ENCODE measurements at places on chromosomes 7 and 10.

DNA sequence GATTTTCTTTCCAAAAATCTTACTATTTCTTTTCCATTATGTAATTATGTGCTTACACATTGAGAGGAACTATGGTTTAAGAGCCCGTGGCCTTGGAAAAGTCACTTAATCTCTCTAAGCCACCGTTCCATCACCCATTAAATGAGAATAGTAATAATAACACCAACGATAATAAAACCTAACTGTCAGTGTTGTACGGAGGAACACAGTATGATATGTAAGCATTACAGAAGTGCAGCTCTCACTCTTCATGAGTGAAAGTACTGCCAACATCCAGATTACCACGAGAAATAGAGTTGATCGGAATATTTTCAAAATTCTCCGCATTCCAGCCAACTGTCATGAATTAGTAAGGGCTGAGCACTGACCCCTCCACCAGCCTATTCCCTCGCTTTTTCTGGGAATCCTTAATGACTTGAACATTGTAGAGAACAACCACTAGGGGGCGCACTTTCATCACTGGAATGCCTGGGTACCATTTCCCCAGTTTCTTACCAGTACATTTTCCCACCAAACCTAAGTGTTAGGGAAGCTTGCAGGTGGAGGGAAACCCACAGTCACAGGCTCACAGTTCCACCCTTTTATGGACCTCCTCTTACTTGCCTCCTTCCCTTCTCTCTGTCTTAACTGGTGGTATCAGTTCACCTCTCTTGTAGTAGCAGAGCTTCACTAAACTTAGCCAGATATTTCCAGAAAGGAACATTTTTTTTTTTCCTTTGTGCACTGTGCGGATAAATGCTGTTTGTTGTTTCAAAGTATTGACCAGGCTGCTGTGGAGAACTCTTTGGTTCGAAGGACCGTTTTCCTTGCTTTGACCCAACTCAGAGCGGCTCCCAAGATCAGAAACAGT, 27.8 kb downstream of the NKX2-3 start:
- DNase-seq = peak; percentile 33

GRCh38 chr7:54839575-54840213, 80.7 kb upstream of the SEC61G start:
- no peak for DNase-seq

DNA sequence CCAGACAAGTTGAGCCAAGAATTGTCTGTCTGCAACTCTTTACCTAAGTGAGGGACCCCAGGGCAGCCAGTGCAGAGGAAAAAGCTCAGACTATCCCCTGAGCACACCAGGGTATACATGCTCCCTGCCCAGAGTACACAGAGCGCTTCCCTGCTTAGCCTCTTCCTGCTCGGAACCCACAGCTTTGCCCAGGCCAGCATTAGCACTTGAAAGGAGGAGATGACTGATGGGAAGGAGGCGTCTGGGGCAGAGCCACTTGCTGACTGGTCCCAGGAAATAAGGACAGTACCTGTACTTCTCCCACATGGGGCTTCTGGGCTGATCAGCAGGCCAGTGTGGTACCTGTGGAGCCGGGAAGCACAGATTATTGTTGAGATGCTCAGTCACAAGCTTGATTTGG, 48.4 kb upstream of the TRIM8 start:
- DNase-seq = no peak

DNA sequence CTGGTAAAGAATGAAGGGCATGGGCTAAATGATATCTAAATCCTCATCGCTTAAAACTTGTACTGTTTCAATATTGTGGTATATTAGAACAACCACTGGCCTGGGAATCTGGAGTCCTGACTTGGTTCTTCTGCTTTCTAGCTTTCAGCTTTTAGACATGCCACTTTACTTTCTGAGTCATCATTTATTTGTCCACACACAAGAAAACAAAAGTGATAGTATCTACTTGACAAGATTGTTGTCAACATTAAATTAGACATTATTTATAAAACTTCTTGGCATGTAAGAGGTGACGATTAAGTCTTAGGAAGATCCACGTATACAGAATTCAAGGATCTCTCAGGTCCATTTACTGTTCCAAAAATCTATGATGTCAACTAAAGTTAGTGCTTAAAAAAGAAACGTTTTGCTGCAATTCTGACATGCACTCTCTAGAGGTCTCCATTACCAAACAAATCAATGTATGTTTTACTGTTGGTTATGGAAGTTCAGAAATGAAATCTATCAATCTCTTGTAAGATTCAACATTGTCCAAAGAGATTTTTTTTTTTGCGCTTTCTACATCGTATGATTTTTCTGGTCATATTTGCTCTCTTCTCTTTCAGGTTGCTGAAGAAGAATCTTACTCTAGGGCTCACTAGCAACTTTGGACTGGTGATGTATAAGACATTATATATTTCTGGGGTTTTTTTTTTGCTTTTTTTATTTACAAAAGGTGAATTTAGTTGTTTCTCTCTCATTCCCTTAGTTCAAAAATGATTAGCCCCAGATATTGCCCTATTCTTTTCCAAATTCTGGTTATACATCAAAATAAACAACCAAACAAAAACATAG, 53.6 kb upstream of the DYNC1I1 start:
- no peak for DNase-seq

DNA sequence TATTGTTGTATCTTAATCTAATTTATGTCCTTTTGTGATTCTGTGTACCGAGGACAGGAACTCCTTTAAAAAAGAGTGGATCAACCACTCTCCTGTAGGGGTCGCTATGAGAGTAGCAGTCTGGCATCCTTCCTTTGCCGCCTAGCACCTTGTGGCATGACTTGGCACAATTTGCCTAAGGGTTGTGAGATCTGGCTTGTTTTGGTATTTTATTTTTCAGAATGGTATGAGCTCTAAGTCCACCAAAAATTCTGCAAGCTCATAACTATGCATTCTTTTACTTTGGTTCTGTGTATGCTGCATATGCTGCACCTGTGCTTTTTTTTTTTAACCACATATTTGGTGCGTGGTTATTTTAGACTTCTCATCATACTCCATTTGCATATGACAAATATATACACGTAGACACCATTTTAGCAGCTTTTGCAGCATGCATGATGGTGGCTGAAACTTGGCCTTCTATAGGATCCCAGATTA, 112.8 kb downstream of the CDK14 start:
- no peak for DNase-seq

DNA sequence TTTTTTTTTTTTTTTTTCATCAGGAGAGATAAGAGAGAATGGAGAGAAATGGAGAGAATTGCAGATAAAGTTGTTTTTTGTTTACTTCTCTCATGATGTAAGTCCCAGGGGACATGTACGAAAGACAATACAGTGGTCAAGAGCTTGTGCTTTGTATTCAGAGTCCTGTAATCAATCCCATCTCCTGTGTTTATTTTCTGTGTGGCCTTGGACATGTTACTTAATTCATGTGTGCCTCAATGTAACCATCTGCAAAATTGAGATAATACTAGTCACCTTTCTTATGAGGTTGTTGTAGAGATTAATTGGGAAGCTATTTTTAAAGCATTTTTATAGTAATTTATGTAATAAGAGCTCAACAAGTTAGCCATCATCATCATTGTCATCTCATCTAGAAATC, 117.5 kb downstream of the CDK14 start:
- no peak for DNase-seq

DNA sequence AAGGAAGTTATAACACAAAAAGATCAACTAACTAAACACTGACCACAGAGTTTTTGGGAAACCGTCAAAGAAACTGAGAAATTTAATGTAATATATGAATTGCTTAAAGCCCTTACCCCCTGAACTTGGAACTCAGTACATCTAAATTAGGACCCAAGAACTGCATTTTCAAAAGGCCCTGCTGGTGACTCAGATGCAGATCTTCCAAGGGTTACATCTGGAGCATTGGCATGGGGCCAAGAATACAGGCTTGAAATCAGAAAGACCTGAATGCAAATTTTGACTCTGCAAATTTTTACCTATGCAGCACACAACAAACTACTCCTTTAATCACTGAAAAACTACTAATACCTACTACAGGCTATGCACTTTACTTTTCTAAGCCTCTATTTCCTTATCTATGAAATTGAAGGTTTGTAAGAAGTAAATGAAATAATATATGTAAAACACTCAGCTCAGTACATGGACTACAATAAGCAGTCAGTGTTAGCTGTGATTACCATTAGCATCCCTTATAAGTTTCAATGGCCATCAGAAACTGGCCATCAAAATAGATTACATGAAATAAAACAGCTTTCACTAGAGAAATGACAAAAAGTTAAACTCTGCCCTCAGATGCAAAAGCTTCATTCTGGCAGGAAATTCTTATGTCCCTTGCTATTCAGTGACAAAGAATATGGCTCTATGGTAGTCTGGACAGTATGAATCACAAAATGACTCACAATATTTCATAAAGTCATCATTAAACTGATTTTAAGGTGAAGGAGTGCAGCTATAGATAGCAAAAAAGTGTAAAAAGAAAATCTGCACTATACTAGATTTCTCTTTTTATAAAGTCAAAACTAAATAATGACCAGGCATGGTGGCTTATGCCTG, 43.6 kb downstream of the NSUN6 start:
- DNase-seq = no peak

DNA sequence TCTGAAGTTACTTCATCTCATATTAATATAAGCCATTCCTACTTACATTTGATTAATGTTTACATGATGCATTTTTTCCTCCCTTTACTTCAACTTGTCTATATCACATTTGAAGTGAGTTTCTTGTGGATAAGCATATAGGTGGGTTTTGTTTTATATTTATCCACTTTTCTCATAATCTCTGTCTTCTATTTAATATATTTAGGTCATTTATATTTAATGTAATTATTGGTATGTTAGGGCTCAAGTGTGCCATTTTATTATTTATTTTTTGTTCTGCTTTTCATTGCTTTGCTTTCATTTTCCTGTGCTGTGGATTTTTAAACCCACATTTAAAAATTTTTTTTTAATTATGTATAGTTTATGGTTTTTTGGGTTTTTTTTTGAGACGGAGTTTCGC, 54.8 kb downstream of the OGDH start:
- no peak for DNase-seq

GRCh38 chr7:148114804-148115203, 475.8 kb upstream of the C7orf33 start:
- no peak for DNase-seq

DNA sequence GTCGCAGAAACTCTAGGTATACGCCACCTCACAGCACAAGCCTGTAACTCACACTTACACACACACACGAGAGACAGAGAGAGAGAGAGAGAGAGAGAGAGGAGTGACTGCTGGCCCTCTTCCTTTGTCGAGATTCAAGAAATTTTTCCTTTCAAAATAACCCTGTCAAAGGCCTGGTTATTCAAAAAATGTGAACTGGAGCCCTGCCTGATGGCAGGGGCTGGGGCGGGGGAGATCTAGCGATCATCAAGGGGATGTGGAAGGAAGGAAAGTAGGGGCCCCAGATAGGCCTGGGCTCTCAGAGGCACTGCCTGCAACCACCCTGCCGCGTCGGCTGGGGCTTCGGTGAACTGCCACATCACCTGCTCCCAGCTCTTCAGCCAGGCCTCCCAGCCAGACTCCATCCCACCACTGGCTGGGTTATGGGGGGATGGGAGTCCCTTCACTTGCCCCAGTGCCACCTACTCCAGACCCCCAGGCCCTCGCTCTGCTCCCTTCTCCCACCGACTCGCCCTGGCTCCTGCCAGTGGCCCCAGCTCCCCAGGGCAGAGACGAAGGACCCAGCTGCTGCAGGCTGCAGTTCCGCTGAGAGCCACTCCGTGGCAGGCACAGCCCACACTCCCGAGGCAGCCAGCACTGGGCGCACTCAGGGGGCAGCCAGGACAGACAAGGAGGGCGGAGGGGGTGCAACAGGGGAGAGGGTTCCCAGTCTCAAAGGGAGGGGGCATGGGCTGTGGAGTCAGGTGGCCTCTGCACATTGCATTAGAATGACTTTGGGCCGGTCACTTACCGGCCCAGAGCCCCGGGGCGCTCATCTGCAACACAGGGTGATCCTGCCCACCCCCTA, 15.3 kb downstream of the KCNH2 start:
- no peak for DNase-seq

DNA sequence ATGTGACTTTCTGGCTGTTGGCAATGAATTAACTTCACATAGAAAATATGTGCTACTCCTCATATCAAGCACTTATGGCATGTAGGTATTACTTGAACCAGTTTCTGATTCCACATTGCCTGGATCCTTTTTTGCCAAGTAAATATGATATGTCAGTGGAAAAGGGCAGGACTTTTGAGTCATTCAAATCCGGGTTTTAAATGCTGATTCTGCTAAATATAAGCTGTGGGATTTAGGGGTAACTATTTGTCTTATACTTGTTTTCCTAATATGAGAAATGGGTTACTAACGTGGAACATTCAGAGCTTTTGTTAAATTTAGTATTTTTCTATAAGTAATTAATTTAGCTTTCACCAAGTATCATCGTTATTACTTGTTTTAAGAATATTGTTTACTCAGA, 108.0 kb upstream of the HGF start:
- no peak for DNase-seq

- DNase-seq = no peak
These were observed 16.4 kb downstream of the IQCE start for GRCh38 chr7:2575046-2575732.

GRCh38 chr10:17028798-17029197, 100.8 kb downstream of the CUBN start:
- no peak for DNase-seq

DNA sequence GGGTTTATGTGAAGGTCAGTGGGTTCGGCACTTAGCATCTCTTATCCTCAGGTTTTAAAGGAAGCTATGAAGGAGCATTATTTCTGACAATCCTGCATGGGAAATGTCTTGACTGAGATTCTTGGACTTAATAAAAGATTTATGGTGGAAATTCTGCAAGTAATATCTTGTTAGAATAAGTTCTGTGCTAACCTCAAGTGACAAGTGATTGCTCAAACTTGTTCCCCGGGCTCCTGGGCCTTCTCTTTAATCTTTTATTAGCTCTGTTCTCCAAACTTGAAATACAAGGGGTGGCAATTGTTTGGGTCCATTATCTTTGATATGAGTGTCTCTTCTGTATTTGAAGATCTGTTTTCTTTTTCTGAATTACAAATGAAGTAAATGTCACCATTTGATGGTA, 140.6 kb upstream of the CTBP2 start:
- no peak for DNase-seq

GRCh38 chr7:24764972-24765744, 7.9 kb upstream of the GSDME start:
- no peak for DNase-seq

GRCh38 chr10:133127291-133128125, 32.5 kb upstream of the KNDC1 start:
- DNase-seq = peak; percentile 5

DNA sequence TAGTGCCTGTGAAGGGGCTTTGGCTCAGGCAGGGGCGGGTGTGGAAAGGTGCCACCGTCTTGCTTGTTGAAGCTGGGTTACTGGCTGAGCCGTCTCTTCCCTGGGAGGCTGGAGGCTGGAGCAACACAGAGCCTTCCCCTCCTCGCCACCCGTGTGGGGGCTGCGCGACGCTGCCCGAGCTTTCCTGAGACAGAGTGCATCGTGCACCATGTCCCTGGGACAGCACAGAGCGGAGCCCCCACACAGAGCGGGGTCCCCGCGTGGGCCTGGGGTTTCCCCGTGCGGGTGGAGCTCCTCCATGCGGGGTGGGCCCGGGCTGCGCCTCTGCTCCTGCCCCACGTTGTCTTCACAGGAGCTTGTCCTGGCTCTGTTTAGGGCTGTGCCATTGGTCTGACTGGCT, 69.9 kb downstream of the INPP5A start:
- no peak for DNase-seq
